ENCODE measurements at places on chromosomes 11 and 22.

- DNase-seq = no peak
These were observed 510.2 kb downstream of the METTL15 start for GRCh38 chr11:28618416-28618815.

GRCh38 chr11:130819625-130820024, 96.7 kb downstream of the SNX19 start:
- no peak for DNase-seq

DNA sequence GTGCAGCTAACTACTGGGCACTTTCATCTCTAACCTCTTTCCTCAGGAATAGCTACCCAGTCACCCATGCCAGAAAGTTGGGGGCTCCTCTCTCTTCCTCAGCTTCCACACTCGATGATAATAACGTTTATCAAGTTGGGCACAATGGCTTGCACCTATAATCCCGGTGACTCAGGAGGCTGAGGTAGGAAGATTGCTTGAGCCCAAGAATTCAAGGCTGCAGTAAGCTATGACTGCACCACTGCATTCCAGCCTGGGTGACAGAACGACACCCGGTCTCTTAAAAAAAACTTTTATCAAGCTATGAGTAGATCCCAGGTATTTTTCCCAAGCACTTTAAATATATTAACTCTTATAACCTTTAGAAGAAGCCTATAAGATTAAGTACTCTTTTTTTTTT, 2.0 kb downstream of the SF3A1 start:
- DNase-seq = no peak

- DNase-seq = no peak
These were observed 621.1 kb downstream of the OPCML start for GRCh38 chr11:132911186-132911585.
